NCI-H1105 treated with DMSO at 0.1 percent for 48 hours (cell line): ENCODE measurements at places on chromosomes 7 and 10.

DNA sequence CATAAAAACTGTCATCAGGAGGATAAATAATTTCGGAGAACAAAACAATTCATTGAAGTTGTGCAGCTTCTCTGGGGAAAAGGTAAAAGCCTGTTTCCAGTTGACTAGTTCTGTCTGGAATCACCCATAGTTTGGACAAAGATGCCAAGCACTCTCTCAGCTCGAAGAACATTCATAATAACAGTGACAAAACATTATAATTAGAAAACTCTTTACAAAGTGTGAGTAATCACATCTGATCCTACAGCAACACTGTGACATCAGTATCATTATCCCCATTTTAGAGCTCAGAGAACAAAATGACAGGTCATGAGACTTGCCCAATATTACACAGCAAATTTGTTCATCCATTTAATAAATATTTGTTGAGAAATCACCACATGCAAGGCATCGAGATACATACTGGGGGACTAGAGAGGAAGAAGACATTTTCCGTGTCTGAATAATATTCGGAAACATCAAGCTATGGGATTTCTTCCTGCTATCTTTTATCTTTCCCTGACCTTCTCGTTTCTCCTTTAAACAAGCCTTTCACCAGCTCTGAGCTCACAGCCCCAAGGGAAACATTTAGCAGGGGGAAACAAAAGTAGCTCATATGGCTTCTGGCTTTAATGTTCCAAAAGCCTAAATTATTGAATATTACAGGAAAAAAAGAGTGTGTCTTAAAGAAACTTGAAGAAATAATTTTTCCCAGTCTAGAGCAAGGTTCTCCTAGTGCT lies 123.3 kb upstream of the GHITM start:
- DNase-seq, result no peak

GRCh38 chr7:71237945-71238344 lies 106.0 kb downstream of the GALNT17 start:
- DNase-seq, result no peak

- DNase-seq, result no peak
Observed at GRCh38 chr10:44244745-44245600, 139.9 kb downstream of the CXCL12 start.

DNA sequence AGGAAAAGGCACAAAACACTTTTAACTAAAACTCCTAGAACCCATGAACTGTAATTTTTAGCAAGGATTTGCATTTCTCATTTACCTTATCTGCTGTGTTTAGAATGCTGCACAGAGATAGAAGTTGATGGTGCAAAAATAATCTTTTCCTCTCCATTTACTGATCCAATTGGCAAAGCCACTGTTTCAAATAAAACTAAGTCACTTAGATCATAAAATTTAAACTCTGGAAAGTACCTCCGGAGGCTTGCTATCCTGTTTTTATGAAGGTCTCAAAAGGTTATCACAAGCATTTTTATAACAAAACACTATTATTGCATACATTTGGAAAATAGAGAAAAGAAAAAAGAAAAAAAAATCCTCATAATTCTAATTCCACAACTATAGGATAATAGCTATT lies 7.6 kb downstream of the CPA2 start:
- DNase-seq, result no peak

GRCh38 chr7:50738932-50739331 lies 43.8 kb downstream of the GRB10 start:
- no peak for DNase-seq

- DNase-seq, result no peak
Observed at GRCh38 chr7:151699928-151700319, 177.0 kb downstream of the PRKAG2 start.

DNA sequence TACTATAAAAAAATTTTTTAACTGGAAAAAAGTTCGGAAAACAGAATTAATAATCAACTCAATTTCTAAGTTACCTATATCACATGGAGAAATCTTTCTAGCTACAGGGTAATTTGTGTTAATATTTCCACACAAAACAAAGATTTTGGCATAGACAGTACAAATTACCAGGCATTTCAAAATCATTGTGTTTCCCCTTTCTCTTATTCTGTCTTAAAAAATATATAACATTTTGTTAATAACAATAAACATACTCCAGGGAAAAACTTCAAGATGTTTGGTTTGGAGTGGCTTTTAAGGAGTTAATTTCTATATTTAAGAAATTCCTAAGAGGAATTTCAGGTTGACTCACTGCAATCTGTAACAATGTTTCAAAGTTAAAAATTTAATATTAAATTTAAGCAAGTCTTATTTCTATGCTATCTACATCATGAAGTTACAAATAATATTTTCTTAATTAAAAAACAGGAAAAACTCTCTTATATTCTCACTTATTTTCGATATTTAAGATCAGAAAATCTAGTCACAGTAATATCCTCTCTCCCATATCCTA lies 132.6 kb downstream of the NRBF2 start:
- no peak for DNase-seq

DNA sequence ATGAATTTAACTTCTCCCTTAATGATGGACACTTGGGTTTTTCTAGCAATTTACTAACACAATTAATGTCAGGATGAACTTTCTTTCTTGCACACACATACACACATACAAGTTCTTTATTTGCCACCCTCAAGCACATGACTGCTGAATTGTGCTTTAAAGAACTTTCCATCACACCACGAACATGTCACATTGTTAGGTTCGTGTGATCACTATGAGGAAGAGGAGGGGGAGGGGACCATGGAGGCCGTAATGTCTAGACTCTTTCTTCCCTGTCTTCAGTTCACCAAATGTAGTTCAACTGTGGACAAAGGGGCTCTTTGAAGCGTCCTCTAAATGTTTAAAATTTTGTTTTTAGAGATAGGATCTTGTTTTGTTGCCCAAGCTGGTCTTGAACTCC lies 31.0 kb downstream of the NUP42 start:
- DNase-seq, result no peak

- no peak for DNase-seq
Observed at GRCh38 chr7:37952240-37952639, 31.8 kb downstream of the EPDR1 start.

DNA sequence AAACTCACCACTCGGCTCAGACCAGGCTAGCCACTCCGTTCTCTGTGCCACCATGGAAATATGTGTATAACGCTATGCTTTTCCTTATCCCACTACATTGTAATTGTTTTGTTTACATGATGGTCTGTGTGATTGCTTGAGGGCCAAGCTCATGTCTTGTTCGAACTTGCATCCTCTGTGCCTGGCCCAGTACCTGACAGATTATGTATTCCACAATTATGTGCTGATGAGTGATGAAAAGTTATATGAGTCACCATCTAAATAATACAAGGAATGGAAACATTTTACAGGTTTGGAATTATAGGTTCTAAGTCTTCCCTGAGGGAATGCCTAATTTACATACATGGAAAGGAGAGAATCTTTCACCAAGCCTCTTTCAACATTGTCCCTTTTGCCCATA lies 137.4 kb downstream of the C7orf25 start:
- no peak for DNase-seq
